ENCODE measurements at places on chromosomes 3 and 15.

DNA sequence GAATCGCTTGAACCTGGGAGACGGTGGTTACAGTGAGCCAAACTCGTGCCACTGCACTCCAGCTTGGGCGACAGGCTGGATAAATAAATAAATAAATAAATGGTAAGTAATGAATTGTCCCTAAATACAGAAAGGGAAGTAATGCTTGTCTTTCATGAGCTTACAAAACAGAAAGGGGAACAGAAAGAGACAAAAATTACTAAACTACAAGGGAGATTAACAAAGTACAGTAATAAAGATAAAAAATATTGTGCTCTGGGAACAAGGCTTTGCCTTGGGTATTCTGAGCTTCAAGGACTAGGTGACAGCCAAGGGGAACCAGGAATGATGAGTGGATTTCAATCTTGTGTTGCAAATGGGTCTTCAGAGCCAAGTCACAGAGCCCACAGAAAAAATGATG, 9.2 kb upstream of the HLTF start:
- no peak for DNase-seq

DNA sequence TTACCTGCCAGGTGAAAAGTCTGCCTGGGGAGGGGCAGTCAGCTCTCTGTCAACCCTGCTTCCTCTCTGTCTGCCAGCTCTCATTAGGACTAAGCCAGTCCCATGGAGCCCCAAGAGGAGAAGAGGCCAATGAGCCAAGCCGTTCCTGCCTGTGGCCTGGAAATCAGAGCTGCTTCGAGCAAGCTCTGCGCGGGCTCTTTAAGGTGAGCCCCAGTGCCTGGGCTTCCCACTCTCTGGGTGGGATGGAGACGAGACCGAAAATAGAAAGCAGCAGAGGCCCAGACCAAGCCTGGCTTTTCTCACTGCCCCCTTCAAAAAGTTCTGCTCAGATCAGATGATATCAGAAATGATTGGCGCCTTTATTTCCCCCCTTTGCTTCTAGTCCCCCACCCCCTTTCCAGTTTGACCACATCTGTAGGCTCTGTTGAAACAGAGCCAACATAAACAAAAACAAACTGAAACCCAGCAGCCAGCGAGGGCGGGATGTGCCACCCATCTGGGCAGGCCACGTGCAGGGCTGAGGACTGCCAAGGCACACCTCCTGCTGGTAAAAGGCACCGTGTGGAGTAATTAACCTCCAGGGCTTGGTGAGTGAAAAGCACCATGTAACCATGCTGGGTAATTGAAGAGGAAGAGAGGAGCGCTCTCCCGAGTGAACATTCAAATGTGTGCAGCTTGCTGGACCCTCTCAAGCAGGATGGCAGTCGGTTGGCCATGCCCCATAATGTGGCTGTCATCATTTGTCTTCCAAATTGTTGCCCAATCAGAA, 471.0 kb upstream of the PROK2 start:
- DNase-seq, result peak; percentile 40

- DNase-seq, result no peak
Observed at GRCh38 chr3:88152841-88153240, 3.1 kb downstream of the C3orf38 start.

- DNase-seq, result no peak
Observed at GRCh38 chr3:129375099-129375498, 53.3 kb downstream of the EFCAB12 start.

- DNase-seq, result no peak
Observed at GRCh38 chr15:79160211-79160610, 69.6 kb upstream of the RASGRF1 start.

DNA sequence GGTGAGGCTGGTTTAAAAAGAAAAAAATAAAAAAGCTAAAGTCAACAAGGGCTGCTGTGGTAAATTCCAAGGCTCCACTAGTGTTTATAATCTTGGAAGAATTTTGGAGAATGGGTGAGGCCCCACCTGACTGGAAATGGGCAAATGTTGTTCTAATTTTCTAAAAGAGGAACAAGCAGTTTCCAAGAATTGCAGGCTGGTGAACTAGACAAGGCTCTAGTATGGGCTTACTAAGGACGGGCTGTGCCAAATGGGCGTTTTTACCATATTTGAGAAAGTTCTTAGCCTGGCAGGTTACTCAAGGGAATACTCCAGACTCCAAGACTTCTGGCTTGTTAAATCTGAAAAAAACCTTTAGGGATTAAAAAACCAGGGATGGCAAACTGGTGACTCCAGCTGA, 67.0 kb upstream of the ABHD2 start:
- DNase-seq, result no peak

DNA sequence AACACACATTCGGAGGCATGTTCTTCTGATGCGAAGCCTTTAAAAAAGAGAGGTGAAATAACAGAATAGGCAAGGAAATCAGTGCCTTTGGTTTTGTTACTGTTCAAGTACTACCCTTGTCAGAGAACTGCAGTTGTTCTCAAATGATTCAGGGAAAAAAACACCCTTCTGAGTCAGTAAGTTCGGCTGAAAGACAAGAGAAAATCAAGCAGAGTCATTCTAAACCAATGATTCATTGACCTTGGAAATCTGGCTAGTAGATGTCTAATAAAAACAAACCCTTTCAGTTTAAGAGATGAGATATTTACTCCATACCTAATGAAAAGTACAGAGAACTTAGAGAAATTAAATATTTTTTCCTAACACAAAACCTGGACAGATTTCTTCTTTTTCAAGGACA, 72.7 kb upstream of the ABI3BP start:
- no peak for DNase-seq

DNA sequence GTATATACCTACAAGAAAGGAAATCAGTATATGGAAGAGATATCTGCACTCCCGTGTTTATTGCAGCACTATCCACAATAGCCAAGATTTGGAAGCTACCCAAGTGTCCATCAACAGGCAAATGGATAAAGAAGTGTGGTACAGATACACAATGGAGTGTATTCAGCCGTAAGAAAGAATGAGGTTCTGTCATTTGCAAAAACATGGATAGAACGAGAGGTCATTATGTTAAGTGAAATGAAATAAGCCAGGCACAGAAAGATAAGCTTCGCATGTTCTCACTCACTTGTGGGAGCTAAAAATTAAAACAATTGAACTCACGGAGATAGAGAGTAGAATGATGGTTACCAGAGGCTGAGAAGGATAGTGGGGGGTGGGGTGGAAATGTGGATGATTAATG, 53.1 kb downstream of the FAM81A start:
- DNase-seq, result no peak

DNA sequence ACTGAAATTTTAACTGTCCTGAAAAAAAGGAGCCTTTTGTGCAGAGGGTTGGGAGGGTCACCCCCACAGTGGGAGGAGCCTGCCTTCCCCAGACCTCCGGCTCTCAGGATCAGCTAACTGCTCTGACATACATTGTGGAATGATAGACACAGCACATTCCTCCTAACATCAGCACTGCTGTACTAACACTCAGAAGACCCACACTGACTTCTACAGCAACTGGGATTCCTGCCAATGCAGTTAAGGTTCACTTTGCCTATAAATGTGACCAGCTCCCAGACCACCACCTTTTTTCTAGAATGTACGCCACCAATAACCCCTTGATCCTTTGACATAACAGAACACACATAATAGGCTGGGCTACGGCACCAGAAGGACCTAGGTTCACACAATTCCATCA, 3.2 kb downstream of the CPEB1 start:
- no peak for DNase-seq

DNA sequence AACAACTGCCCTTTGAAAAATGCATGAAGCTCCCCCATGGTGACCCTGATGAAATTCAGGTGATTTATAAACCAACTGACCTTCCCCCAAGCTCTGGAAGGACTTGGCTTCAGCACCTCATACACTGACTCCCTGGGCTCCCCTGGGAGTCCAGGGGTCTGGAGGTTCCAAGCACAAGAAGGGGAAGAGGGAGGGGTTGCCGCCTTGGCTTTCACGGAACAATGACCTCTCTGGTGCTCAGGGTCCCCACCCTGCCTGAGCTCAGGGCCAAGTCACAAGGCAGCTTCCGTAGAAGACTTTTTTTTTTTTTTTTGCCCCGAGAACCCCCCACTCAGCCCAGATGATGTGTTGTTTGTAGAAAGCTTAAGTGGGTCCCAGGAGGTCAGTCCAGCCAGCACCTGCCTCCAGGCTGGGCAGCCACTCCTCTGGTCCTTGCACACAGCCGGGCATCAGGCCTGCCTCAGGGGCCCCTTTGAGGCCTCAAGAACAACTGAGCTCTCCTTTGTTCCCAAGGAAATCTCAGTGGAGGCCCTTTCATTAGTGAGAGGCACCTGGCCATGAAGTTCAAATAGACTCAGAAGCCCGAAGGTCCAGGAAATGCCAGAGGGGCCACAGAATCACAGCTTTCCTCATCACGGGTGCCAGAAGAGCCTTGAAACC, 14.0 kb upstream of the ALAS1 start:
- no peak for DNase-seq

- DNase-seq, result no peak
Observed at GRCh38 chr3:53957831-53958230, 66.2 kb upstream of the SELENOK start.
